Cortex of kidney (tissue), 1 donor: ENCODE measurements at places on chromosomes 5 and 9.

GRCh38 chr9:33446240-33446945 is 1.0 kb downstream of the AQP3 start:
- no peak for DNase-seq

DNA sequence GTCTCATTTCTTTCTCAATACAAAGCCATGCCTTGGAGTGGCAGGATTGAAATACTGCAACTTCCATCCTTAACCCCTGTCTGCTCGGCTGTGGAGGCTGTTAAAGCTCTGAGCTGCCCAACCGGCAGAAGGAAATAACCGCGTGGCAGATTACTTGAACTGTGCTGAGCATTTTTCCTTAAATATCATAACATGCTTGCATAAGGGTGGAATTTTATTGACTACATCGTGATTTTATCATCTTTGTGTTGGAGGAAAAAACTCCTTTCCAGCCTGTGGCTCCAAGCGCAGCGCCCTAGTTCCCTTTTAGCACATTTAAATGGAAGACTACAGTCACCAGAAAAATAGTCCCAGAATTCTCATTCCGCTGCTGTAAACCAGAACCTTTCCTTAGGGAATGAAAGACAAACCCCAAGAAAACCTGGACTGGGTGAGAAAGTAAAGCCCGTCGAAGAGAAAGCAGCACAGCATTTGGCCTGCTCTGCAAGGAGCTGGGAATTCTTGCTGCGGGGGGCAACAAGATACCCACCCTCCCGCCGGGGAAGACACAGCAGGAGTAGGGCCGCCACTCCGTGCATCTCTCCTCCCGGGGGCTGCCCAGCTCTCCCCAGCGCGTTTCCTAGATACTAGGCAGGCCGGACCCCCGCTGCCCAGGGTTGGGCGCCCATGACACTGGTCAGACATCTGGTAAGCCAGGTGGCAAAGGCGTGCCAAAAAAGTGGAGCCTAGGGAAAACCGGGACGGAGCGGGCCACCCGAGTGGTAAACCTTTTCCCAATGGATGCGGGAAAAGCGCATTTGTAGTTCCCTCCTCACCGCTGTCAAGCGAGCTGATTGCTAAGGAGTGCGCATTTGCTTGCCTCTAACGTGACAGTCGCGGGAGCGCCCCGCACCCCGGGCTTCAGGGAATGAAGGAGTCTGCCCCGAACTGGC is 1.3 kb downstream of the SHC3 start:
- no peak for DNase-seq

GRCh38 chr9:14836885-14837284 is 73.3 kb downstream of the FREM1 start:
- DNase-seq: no peak

DNA sequence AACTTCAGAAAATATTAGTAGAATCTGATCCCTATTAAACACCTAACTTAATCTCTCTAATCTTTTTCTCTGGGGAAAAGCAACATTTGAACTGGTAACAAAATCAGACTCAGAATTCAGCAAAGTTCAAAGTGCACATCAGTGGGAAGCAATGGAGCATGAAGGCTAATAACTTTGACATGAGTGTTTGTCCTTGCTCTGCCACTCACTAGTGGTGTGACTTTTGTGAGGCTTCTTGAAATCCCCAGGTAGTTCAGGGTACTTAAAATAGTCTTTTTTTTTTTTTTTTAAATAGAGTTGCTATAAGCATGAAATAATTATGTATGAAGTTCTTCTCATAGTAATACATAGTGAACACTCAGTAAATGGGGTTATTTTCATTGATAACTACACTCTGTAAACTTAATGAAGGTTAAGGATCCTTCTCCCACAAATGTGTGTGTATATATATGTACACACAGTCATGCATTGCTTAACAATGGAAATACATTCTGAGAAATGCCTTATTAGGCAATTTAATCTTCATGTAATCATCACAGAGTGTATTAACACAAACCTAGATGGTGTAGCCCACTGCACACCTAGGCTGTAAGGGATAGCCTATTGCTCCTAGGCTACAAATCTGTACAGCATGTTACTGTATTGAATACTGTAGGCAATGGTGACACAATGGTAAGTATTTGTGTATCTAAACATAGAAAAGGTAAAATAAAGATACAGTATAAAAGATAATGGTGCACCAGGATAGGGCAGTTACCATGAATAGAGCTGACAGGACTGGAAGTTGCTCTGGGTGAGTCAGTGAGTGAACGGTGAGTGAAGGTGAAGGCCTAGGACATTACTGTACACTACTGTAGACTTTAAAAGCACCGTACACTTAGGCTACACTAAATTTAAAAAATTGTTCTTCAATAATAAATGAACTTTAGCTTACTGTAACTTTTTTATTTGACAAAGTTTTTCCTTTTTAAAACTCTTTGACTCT is 73.3 kb upstream of the HMHB1 start:
- no peak for DNase-seq

GRCh38 chr5:41747301-41747700 is 122.9 kb downstream of the OXCT1 start:
- no peak for DNase-seq

DNA sequence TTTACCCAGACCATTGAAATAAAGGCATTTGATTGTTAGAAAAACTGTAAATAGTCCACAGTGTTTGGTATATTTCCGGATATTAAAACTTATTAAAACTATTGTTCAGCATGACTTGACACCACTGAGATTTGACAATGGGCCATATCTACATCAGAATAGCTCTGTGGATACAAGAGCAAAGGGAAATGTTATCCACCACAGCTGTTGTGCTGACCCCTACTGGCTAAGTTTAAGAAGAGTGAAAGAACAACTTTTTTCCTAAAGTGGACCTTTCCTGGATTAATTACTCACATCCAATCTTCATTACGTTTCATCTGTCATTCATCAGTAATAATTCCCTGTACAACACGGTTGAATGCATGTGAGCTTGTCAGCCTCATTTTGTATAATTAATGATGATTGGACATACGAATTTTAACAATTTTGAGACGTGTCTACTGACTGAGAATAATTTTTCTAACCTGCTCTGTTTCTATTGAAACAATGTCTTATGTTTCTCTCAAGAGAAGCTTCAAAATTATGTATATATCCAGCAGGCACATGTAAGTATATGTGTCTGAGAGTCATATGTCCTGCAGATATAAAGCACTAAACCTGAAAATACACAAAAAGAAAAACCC is 1952.6 kb downstream of the MAT2B start:
- no peak for DNase-seq

- DNase-seq: no peak
Observed at GRCh38 chr9:94783102-94783682, 56.7 kb downstream of the AOPEP start.

GRCh38 chr9:38035873-38036272 is 33.2 kb downstream of the SHB start:
- DNase-seq: no peak

DNA sequence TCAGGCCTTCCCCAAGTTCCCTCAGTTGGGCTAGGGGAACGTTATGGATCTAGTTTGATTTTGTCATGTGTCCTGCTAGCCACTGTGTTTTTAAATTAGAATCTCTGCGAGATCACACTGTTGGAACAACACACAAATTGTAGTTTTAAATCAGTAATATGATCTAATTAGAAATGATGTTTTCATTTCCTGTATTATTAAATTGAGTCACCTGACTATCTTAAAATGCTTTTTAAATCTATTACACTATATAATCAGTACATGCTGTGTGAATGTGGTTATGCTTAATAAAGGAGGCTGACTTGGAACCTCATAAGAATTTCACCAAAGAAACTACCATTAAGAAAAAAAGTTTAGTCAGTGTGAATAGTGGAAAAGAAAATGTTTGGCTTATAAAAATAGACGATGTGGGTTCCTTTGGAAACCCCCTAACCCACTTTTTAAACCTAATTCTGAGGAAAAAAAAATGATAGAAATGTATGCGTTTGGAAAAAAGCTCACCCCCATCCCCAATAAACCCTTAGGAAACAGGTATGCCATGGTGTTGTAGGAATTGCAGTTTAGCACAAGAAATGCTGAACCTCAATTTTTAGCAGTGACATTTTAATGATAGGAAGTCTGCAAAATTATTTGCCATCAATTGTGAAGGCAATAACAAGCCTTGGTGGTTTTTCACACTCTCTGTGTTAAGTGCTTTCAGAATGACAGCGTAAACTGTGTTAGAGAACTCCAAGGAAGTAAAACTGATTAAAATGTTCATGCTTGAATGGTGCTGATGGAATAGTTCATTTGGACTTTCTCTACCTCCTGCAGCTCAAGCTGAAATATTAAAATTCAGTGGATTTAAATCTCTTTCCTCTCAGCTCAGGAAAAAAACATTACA is 59.0 kb downstream of the TLE4 start:
- DNase-seq: no peak

GRCh38 chr5:176652136-176652535 is 4.9 kb downstream of the TSPAN17 start:
- no peak for DNase-seq

- DNase-seq: peak; percentile 21
Observed at GRCh38 chr5:102754767-102755431, at the start of gene PAM. PAM (plus strand) TSS chr5:102755305; CDS start chr5:102866196, 110,891 bp downstream.

- no peak for DNase-seq
Observed at GRCh38 chr5:157563929-157564716, 11.5 kb downstream of the ADAM19 start.

DNA sequence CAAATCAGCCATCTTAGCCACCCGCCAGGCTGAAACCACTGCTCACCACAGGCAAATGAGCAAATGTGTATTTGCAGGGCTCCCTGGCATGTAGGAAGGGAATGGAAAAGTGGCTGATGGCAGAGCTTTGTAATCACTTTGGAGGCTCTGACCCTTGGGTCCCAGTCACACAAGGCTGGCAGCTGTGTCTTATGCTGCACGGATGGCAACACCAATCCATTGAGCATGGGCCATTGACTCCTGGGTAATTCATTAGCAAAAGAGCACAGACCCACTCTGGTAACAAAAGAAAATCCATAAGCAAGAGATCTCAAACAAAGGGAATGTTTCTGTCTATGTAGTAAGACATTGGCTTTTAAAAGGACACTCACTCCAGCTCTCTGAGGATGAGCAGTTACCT is 57.6 kb downstream of the SPOCK1 start:
- no peak for DNase-seq

GRCh38 chr9:136401173-136401922 is 1.4 kb upstream of the SNAPC4 start:
- no peak for DNase-seq

DNA sequence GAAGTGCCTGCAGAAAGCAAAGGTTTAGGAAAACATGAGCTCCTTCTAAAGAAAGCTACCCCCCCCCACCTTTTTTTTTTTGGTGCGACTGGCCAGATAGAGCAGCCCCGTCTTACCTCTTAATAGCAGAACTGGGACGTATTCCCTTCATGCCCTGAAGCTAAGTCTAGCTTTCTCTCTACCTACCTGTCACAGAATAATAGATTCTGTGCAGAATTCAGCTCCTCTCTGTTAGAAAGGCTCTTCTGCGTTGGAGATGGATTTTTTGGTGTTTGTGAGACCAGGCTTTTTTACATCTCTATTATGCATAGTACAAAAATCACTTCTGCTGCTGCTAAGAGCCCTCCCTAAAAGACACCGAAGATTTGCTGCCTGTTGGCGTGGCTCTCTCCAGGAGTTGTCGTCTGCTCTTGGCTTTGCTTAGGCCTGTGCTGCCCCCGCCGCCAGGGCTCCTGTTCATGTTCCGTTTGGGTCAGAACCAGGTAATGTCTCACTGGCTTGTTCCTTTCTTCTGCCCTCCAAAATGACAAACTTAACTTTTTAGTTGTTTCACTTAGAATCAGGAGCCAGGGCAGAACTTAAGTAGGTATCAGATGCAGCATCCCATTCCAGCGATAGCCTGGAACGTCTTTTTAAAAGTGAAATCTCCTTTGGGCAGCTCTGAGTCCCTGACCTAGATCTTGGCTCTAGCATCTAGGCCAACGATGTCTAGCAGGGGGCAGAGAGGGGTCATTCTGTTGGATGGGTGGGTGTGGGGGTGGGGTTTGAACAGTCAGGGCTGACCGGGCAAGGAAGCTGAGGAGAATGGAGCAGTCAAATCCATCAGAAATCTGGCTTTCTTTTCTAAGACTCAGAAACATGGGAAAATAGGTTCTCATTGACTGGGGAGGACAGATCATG is 2.5 kb downstream of the TRIO start:
- no peak for DNase-seq

DNA sequence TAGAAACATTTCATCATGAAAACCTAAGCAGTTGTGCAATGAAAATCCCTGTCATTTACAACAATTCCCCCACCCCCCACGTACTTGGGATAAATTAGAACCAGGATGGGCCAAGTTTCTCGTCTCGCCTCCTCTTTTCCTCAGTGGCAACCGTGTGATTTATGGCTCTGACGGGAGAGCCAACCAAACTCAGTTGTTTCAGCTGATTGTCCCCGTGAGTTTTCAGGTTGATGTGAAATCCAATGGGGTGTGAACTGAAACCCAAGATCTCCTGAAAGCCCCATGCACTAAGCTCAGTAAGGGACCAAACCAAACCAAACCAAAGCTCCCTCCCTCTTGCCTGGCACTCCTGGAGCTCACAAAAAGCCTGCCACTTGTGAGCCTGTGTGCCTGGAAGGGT is 138.7 kb upstream of the SLC24A2 start:
- no peak for DNase-seq

DNA sequence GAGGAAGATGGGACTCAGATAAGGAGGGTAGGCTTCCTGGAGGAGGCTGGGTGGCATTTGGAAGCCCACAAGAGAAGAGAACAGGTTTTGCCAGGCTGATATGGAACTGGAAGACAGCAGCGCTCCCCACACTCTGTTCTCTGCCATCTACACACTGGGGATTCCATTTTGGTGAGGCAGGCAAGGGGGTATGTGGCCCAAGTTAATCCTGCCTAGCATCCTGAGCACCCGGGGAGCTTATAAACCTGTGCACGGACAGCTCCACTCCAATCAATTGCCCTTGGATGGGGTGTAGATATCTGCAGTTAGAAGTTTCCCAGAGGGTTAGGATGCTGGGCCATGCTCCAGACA is 158.8 kb downstream of the MACROH2A1 start:
- no peak for DNase-seq
